ENCODE measurements at places on chromosomes 5 and 9.

- DNase-seq = no peak
These were observed 31.9 kb downstream of the OR2K2 start for GRCh38 chr9:111298111-111298510.

DNA sequence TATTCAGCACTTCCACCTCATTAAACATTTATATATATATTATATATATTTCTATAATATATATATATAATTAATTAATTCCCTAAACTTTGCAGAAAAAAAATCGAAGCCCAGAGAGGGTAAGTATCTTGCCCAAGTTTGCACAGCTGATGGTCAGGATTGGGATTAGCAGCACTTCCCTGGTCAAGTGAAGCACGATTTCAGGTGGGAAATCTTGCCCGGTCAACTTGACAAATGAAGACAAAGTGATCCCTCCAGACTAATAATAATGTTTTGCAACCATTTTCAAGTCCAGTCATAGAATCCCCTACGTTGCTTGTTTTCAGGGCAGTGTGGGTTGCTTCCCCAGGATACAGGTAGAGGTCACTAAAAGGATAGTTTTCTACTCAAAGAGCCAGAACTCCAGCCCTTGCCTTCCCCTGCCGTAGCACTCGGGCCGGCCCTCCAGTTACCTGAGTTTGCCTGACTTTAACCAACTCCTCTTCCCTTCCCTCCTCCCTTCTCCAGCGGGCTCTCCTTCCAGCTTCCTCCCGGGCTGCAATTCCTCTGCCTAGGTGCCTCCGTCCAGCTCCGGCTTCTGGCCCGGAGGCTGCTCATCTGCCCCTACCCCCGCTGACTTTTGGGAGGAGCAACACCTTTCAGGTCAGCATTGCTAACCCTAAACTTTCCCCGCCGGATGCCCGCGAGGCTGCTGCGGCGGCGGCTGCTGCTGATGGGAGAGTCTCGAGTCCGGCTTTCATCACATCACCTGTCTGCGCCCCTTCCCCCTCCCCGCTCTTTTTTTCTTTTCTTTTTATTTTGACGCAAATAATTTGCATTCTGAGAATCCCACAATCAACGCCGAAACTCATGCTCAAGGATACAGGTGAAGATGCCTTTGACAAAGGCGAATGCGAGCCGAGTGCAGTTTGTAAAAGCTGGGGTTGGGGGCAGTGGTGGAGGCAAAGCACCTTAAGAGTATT lies 930 bp downstream of the PRLR start:
- DNase-seq = no peak

DNA sequence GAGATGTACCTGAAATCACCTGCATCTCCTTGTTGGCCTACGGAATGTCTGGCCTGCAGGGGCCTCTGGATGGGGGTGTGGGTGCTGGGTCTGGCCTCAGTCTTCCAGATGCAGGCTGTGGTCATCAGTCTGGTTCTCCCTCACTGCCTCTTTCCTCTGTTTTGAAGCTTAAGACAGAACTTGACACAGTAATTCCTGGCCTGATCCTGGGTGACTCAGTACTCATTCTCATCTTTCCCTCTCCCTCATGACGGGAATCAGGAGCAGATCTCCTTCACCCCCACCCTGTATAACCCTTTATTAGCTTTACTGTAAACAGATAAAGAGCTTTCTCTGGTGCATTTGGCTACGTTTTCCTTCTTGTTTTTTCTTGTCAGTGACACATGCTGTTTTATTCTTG lies 89.3 kb upstream of the ADAMTS16 start:
- DNase-seq = no peak

- DNase-seq = no peak
These were observed 1079.7 kb downstream of the CDH12 start for GRCh38 chr5:21773456-21773855.

GRCh38 chr9:17380126-17380861 lies 198.6 kb upstream of the SH3GL2 start:
- no peak for DNase-seq

DNA sequence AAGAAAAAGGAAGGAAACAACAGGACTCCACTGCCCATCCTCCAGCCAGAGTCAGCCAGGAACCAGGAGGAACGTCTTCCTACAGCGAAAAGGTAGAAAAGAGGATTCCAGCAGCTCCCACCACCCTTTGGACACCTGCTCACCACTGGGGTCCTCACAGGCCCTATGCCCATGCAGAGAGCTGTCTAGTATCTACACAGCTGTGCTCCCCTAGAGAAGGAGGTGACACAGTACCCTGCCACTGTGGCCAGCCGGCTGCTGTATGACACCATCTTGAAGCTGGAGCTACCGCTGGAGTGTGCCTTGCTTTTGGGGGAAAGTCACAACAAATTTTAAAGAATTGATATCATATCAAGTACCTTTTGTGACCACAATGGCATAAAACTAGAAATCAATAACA lies 92.6 kb downstream of the GTF3C4 start:
- no peak for DNase-seq
